Esophagus squamous epithelium (tissue), 5 donors: ENCODE measurements at places on chromosomes 16 and 17.

- H3K4me3 ChIP-seq = no peak overlapping the region
- no peaks in the 10 kb centered on the region for H3K36me3 ChIP-seq
- no peak for DNase-seq
- H3K27me3 ChIP-seq = no peaks in the 10 kb centered on the region
- no peaks in the 10 kb centered on the region for H3K4me1 ChIP-seq
- no peak overlapping the region for H3K27ac ChIP-seq
Observed at GRCh38 chr16:87233928-87234327, 83.3 kb downstream of the C16orf95 start.

GRCh38 chr16:28590384-28591340 lies 6.2 kb downstream of the SULT1A2 start:
- DNase-seq = no peak
- H3K4me3 ChIP-seq = no peak overlapping the region

DNA sequence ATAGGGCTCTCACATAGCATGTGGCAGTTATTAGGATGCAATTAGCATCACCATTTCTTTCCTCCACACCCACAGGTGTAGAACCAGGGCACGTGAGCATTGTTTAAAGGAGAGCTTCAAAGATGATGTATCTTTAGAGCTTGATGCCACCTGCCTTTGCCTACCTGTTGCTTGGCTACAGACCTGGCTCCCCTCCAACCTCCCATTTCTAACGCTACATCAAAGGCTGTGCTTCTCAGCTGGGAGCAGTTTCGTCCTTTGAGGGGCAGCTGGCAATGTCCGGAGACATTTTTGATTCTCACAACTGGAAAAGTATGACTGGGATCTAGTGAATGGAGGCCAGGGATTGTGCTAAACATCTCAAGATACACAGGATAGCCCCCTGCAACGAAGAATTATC lies 78.5 kb upstream of the CLEC3A start:
- no peak overlapping the region for H3K27ac ChIP-seq
- no peaks in the 10 kb centered on the region for H3K36me3 ChIP-seq
- H3K4me3 ChIP-seq = no peak overlapping the region
- no peaks in the 10 kb centered on the region for H3K27me3 ChIP-seq

GRCh38 chr16:70391881-70392481 lies 45.3 kb downstream of the DDX19A start:
- DNase-seq = no peak
- H3K4me3 ChIP-seq = no peak overlapping the region
- no peaks in the 10 kb centered on the region for H3K27me3 ChIP-seq
- H3K36me3 ChIP-seq = no peaks in the 10 kb centered on the region

- no peak for DNase-seq
- no peaks in the 10 kb centered on the region for H3K27me3 ChIP-seq
- H3K4me3 ChIP-seq = no peak overlapping the region
- H3K27ac ChIP-seq = no peak overlapping the region
- no peaks in the 10 kb centered on the region for H3K36me3 ChIP-seq
Observed at GRCh38 chr17:74082886-74083285, 120.6 kb upstream of the RPL38 start.

DNA sequence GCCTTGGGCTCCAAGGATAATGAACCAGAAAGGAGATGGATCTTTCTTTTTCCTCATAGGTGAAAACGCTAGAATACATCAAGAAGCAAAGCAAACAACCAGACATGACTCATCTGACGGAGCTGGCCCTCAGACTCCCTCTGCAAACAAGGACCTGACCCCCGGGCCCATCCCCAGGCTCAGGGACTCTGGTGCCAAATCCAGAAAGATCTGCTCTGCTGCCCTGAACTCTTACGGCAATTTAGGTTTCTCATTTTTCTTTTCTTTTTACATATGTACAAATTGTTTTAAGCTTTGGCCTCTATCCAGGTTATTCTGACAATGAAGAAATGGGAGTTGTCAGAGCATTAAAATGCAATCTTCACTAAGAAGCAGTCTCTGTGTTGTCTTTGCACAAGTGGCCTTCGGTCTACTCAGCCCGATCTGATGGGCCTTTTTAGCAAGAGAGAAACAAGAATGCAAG lies 17.7 kb downstream of the KNOP1 start:
- H3K4me1 ChIP-seq = peaks cover 57% of the 10 kb centered on the region
- H3K27me3 ChIP-seq = no peaks in the 10 kb centered on the region
- peak overlapping the region; percentile 26 for H3K27ac ChIP-seq
- H3K4me3 ChIP-seq = no peak overlapping the region

GRCh38 chr16:83954577-83955016 lies 1.6 kb downstream of the OSGIN1 start:
- H3K27me3 ChIP-seq = no peaks in the 10 kb centered on the region
- peaks cover 17% of the 10 kb centered on the region for H3K36me3 ChIP-seq
- no peak for DNase-seq
- H3K4me3 ChIP-seq = peak overlapping the region; percentile 62
- peak overlapping the region; percentile 92 for H3K27ac ChIP-seq

DNA sequence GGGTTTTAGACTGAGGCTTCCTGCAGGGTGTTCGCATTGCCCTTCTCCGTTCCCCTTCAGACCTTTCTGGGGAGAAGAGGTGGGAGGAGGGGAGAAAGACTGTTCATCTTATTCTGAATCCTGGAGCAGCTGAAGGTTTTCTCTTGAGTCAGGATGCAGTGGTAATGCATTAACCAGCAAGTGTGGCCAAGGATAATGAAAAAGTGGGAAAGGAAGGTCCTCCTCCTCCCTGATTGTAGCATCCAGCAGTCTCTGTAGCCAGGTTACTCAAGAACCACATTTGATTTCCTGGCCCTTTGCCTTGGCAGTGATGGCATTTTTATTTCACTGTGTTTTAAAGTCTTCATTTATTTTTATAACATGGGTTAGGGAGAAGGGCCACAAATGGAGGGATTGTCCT lies 59.1 kb downstream of the CYLD start:
- no peak overlapping the region for H3K4me3 ChIP-seq
- no peaks in the 10 kb centered on the region for H3K27me3 ChIP-seq
- no peak for DNase-seq
- peaks cover 4% of the 10 kb centered on the region for H3K36me3 ChIP-seq

GRCh38 chr16:87437911-87438610 lies 45.9 kb downstream of the MAP1LC3B start:
- no peaks in the 10 kb centered on the region for H3K36me3 ChIP-seq
- peaks cover 21% of the 10 kb centered on the region for H3K4me1 ChIP-seq
- no peak for DNase-seq
- no peak overlapping the region for H3K27ac ChIP-seq

DNA sequence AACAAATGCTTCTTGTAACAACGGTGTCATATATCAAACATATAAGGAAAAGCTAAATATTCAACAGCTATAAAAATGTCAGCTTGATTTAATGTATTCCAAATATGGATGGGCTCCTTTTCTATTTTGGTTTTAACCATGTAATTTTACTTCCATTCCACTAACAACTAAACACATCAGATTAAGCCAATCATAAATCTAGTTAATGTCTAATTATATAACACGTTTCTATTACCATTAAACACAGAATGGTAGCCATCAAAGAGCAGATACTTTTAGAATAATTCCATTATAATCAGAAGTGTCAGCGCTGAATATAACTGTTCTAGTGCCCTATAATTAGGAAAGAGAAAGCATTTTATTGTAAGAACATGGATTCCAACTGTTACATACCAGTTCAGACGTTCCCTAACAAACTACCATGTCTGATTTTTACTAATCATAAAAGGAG lies 10.0 kb downstream of the CMC2 start:
- H3K4me3 ChIP-seq = no peak overlapping the region
- H3K4me1 ChIP-seq = no peaks in the 10 kb centered on the region
- H3K36me3 ChIP-seq = no peaks in the 10 kb centered on the region
- H3K27me3 ChIP-seq = no peaks in the 10 kb centered on the region

DNA sequence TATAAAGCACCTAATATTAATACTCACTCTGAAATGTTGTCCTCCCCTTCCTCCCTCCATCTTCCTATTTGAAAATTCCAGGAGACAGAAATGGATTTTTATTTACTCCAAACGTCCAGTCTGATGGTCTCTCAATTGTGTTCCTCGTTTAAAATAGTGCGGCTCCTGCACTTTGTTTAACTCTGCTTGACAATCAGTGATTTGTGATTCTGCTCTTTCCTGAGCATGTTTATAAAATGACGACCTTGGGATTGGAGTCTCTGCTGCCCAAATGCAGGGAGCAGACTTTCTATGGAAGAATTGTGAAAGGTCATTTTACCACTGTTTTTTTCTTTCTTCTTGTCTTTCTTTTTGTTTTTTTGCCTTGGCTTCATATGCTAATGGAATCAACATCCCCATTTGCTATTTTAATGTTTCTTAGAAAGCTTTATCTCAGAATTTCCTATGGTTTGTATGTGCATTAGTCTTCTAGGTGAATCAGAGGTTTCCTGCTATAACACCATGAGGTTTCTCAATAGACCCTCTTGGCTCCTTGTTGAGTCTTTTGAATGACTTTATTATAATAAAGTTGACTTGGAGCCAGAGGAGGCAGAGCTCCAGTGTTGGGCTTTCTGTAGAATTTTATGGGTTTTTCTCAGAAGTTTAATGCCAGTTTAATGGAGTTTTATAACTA lies 376.5 kb downstream of the CDH11 start:
- no peaks in the 10 kb centered on the region for H3K4me1 ChIP-seq
- H3K36me3 ChIP-seq = no peaks in the 10 kb centered on the region
- H3K4me3 ChIP-seq = no peak overlapping the region
- DNase-seq = no peak
- H3K27me3 ChIP-seq = no peaks in the 10 kb centered on the region

DNA sequence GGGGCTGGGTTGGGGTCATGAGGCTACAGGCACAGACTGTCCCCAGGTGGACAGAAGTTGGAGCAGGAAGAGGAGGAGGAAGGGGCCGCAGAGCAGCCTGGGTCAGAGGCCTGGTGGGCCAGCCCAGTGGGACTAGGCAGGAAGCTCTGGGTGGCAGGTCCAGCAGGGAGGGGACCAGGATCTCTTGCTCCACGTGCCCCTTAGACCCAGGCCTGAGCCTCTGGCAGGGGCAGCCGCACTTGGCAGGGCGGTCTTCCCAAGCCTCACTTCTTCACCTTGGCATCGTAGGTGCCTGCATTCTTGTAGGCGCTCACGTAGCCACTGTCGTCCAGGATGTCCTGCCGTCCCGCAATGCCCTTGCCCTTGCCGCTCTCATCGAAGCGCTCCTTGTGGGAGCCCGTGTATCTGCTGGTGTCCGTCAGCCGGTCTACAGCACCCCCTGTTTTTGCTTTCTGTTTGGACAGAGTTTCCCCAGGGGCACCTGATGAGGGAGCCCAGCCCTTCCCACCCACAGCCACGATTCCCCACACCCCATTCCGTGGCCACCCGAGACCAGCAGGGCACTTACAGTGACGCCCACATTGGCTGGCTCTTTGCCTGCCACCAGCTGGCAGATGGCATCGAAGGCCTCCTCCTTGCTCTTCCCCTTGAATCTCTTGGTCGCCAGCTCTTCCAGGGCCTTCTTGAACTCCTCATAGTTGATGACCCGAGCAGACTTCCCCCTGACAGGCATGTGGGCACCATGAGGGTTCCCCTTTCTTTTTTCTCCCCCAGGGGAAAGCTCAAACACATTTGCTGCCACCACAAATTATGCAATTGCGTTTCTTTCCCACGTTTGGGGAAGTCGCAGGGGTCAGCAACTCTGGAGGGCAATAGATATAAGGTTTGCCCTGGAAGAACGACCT lies 3.1 kb downstream of the TPPP3 start:
- H3K4me1 ChIP-seq = peaks cover 51% of the 10 kb centered on the region
- H3K27ac ChIP-seq = no peak overlapping the region
- H3K4me3 ChIP-seq = no peak overlapping the region
- no peaks in the 10 kb centered on the region for H3K27me3 ChIP-seq
